ENCODE measurements at places on chromosomes 4 and X.

GRCh38 chr4:126790633-126791032, 842.1 kb upstream of the INTU start:
- DNase-seq, result no peak

- no peak for DNase-seq
These were observed 8.5 kb downstream of the ERCC6L start for GRCh38 chrX:72230290-72230689.

- DNase-seq, result no peak
These were observed 197.2 kb upstream of the VCX3A start for GRCh38 chrX:6732101-6732500.

DNA sequence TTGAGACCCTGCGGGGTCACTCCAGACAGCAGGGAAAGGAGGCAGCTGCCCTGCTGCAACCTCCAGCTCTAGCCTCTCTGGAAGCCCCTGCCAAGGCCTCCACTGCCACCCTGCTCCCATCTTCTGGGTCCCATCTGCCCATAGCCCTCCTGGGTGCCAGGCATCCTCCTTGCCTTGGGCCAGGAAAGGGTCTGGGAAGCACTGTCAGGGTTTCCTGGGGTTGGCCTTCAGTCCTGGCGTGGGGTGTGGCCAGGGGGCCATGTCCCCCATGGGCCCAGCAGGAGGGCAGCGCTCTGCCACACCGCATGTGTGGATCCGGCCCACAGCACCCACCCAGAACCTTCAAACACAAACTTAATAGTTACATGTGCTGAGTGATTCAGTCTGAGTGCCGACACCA, 3.4 kb upstream of the CPLX1 start:
- no peak for DNase-seq

DNA sequence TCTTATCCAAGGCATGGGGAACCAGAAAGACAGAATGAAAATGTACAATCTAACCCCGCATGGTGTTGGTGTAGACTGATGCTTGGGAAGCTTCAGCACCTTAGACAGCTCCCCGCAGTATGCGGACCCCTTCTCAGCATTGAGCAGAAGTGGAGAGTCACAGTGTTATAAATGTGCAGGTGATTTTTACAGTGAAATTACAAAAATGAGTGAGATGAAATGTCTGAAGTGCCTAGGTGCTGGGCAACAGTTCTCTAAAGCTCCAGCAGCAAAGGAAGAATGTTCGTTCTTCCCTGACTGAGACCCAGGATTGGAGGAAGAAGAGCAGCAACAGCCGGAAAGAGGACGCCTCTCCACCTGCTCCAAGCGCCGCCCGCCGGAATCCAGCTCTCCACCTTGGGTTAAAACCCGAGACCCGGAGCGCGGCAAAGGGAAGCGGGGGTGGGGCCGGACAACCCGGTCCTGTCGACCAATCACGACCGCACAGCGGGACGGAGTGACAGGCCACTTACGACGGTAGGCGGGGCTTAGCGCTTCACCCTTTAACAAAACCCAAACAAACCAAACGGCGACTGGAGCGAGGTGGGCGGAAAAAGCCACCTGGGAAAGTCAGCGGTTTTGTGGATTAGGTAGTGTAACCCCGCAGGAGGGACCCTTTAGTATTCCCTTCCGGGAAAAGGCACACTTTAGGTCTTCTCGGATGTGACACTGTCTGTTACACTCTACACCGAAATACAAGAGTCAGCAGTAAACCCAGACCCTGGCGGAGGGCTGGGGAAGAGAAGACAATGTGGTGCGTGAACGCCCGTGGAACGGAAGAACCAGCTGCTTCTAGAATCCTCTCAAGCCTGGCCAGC, at the start of gene GLRA3:
Gene GLRA3, minus strand, starts transcription at position 403 of the 857 bp plus-strand sequence. CDS start 436 bp downstream, outside the sequence.
- DNase-seq, result no peak

Measured in stimulated activated CD8-positive, alpha-beta memory T cell treated with anti-CD3 and anti-CD28 coated beads, Interleukin-15, amount 100 ng/mL, for 4 hours (primary cell).